Activated naive CD8-positive, alpha-beta T cell treated with anti-CD3 and anti-CD28 coated beads for 36 hours (primary cell): ENCODE measurements at places on chromosomes 6 and 20. TPM values are rescaled to one million over a fixed set of nuclear protein-coding genes. Genes with fewer than 3 reads are reported as not detected.

GRCh38 chr6:105489216-105489530 is 86.3 kb upstream of the PREP start:
- DNase-seq: no peak

GRCh38 chr6:431986-432385 is 40.4 kb downstream of the IRF4 start:
- DNase-seq: peak; percentile 70

Gene FAM217A
- total RNA-seq: not detected

DNA sequence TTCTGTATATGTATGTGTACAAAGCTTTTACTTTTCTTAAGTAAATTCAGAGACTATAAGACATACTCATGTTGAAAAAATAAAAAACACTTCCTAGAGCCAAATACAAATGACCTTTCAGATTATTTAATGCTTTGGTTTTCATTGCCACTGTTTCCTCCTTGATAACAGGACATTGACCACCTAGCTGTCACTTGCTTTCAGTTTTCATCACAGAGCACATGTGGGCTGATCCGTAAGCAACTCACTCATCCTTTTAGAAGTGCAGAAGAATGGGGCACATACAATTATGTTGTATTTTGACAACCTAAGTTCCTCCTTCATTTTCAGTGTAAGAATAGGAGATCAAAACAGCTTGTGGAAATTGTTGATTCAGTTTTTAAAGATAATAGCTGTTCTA is 6.2 kb downstream of the ZBTB2 start:
- no peak for DNase-seq

GRCh38 chr6:119129148-119129967 is 50.9 kb upstream of the FAM184A start:
- no peak for DNase-seq
